Esophagus mucosa (tissue), 1 donor: ENCODE measurements at places on chromosomes 4 and X.

- no peak for ATAC-seq
These were observed 17.3 kb upstream of the LSM6 start for GRCh38 chr4:146158036-146158745.

GRCh38 chr4:127344071-127344470 is 288.7 kb upstream of the INTU start:
- ATAC-seq, result no peak

- no peak for ATAC-seq
These were observed 121.2 kb downstream of the GASK1B start for GRCh38 chr4:158051401-158052235.

- no peak for ATAC-seq
These were observed 333.1 kb downstream of the IL1RAPL1 start for GRCh38 chrX:28920153-28920943.

GRCh38 chr4:188023682-188024081 is 28.1 kb downstream of the ZFP42 start:
- ATAC-seq, result peak; percentile 78

GRCh38 chr4:113977526-113977855 is 2.0 kb downstream of the ARSJ start:
- ATAC-seq, result no peak

DNA sequence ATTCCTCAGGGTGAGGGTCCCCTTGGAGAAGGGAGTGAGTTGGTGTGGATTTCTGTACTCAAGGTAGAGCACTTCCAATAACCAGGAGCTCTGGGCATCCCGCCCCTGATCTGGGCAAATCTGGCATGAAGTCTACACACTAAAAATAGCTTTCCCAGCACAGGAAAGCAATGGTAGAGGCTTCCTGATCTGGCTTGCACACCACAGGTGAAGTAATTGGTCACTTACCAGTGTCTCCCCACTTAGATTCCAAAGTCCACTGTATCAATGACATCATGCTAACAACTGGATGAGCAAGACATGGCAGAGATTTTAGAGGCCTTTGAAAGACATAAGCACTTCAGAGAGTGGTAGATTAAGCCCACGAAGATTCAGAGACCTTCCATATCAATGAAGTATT is 17.8 kb upstream of the IDS start:
- no peak for ATAC-seq

DNA sequence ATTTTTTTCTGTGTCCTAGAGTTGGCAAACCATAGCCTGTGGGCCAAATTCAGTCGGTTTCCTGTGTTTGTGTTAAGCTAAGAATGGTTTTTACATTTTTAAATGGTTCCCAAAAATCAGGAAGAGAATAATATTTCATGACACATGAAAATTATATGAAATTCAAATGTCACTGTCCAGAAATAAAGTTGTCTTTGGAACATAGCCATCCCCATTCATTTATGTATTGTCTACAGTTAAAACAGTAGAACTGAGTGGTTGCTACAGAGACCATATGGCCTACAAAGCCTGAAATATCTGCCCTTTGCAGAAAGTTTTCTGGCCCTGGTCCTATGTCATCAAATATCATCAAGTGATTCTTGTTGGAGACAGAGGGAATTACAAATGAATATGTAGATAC is 15.5 kb downstream of the FRMPD4 start:
- ATAC-seq, result no peak

DNA sequence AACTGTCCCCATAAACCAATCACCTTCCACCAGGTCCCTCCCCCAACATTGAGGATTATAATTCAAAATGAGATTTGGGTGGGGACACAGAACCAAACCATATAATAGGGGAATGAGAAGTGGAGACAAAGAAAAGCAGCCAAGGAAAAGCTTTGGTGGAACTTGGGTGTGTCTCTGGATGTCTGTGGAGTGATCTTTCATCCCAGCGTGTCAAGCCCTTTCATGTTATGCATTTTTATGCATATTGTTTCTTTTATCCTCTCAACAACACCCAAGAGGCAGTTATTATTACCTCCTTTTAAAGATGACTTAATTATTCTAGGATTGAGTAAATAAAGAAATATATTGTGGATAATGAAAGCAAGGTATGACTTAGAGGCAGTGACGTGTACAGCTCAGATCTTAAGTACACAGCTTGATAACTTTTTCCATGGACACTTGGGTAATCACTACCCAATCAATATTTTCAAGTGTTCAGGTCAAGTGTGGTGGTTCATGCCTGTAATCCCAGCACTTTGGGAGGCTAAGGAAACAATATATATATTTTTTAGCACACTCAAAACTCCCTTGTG is 42.6 kb upstream of the HOPX start:
- ATAC-seq, result peak; percentile 50

GRCh38 chr4:152281211-152281610 is 254.7 kb downstream of the FBXW7 start:
- ATAC-seq, result no peak

DNA sequence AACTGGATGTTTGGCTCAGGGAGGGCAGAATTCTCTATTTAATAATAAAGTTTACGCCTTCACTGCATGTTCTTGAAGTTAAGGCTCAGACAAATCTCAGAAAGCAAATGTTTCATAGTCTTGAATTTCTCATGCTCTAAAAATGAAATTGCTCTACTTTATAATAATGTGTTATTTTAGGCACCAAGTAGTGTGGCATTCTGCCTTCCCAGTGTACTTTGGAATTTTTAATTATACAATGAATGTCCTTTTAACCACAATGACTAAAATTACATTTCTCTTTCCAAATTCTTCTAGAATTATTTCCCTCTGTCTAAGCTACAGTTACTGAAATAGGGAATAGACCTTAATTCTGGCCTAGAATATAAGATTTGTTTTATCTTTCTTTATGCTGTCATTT is 97.9 kb upstream of the PDE5A start:
- ATAC-seq, result no peak

DNA sequence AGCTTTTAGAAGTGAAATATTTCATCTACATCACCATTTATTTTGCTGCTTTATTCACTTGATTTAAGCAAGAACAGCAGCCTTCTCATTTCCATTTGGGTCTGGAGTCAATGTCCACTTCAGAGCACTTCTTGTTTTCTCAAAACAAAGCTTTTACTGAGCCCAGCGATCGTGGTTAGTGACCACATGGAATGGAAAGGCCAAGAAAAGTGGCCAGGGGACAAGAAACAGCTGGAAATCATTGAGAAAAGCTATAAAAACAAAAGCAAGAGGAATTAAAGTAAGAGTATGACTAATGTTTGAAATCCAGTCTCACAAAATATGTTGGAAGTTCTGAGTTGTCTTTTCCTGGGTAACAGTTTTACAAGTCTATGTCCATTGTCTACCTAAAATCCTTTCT is 328.4 kb upstream of the INTU start:
- no peak for ATAC-seq

GRCh38 chr4:96603641-96604040 is 763.7 kb downstream of the PDHA2 start:
- no peak for ATAC-seq

DNA sequence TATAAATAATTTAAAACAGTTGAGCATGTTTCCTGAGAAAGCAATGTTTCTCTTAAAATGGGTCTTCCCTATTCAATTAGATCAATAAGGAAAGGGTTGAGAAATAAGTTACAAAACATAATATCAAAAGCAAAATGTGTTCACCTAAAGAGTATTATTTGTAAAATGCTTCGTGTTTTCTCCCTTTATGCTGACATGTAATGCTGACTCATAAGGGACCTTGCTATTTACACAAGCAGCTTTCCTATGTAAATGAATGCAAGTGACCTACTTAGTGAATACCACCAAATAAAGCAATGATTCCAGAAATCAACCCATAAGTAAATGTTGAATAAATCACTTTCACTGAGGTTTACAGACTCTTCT is 91.5 kb downstream of the ELOVL6 start:
- ATAC-seq, result peak; percentile 38

DNA sequence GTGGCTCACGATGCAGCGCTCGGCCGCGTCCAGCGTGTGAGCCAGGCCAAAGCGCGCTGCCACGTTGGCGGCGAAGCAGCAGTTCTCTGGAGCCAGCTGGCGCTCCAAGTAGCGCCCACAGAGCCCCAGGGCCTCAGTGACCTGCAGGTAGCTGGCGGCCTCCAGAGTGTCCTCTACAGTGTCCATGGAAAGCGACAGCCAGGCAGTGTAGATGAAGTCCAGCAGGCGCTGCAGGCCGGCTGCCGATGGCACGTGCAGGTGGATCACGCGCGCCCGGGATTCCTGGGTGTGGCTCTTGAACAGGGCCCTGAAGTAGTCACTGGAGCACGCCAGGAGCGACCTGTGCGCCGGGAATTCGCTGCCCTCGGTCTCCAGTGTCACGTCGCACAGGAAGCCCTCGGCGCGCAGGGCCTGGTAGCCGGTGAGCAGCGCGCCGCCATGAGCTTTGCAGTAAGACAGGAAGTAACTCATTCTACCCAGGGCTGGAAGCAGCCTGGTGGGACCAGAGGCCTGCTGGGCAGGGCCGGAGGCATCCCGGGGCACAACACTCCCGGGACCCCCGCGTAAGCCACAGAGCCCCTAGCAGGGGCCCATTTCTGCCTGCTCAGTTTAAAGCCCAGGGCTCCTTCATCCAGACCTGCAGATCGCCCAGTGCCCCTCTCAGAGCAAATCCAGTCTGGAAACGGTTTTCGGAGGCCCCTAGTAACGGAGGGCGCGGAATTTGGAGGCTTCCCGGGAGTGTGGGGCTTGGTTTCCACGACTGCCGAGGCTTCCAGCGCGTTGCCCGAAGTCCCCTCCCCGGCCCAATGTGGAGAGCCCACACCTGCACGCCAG is 595 bp downstream of the KLHL34 start:
- no peak for ATAC-seq

DNA sequence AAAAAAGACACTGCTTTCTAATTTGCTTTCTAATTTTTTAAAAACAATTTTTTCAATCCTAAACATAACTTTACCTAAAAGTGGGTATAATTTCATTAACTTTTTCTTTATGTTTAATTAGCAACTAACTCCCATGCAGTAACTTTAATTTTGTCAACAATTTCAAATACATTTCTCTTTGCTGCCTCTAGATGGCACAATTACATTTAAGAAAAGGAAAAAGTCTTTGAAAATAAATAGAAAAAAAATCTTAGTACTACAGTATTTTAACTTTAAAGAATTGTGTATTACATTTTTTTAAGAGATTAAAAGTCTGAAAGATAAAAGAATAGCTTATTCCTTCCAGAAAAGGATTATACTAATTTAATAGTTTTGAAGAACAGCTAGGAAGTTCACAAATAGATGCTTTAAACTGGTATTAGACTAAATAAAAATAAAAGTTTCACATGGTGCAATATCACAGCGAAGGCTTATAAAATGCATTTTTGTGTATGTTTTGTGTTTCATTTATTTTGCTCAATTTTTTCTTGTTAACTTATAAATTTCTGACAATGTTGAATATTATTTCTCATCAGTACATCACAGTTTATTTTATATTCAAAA is 105.1 kb downstream of the ADGRA3 start:
- no peak for ATAC-seq

- no peak for ATAC-seq
These were observed 468.7 kb upstream of the FAM241A start for GRCh38 chr4:111676533-111676932.

GRCh38 chr4:158799856-158800255 is 31.0 kb downstream of the FNIP2 start:
- no peak for ATAC-seq
